Stimulated activated CD4-positive, alpha-beta T cell treated with anti-CD3 and anti-CD28 coated beads, Interleukin-1b, Interleukin-23, amount 100 ng/mL, for 1 hour (primary cell): ENCODE measurements at places on chromosomes 1 and 21.

DNA sequence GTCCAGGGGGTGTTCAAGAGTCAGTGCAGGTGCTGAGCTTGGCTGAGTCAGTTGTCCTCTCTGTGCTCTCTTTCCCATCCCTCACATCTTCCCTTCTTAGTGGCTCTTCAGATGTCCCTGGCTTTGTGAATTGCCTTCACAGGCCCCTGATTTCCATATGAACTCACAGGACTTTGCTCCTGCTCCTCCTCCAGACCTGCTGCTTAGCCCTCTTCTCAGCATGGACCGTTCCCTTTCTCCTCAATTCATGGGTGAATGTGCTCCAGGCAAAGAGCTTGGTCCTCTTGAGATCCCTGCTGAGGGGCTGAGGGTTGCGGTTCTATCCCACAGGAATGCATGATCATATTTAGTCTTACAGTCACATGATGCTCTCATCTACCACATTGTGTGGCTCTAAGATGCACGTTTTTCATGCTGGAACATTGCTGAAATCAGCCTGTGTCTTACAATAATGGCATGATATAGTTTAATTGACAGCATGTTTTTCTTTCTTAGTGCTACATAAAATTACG, 30.5 kb downstream of the CACNA1E start:
- DNase-seq: no peak

- no peak for DNase-seq
Observed at GRCh38 chr1:210293171-210293607, 35.5 kb upstream of the HHAT start.

- no peak for DNase-seq
Observed at GRCh38 chr1:161235957-161236775, 1.8 kb downstream of the NR1I3 start.

DNA sequence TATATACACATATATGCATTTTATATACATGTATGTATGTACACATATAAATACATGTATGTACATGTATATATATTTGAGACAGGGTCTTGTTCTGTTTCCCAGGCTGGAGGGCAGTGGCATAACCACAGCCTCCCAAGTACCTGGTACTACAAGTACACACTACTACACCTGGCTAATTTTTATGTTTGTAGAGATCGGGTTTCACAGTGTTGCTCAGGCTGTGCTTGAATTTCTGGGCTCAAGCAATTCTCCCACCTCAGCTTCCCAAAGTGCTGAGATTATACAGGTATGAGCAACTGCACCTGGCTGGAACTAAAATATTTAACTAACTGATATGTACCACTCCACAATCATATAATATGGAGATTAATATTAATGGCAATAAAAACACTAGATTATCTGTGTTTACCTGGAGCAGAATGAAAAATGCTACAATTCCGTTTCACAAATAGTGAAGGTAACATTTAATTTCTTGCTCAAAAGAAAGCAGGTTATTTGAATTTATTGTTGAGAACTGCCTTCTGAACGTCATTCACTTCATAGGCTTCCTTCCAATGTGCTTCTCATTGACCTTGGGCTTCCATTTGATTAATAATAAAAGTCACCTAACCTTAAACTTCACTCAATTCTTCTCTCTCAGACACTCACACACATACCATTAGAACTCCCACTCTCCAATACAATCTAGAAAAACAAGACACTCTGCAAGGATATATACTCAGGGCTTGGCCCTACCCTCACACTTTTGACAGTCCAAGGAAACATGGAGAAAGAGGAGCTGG, 57.0 kb downstream of the PTGER3 start:
- DNase-seq: no peak

GRCh38 chr1:23521588-23521987, 9.4 kb downstream of the E2F2 start:
- DNase-seq: no peak

GRCh38 chr1:26961826-26962225, 1.6 kb upstream of the KDF1 start:
- no peak for DNase-seq

DNA sequence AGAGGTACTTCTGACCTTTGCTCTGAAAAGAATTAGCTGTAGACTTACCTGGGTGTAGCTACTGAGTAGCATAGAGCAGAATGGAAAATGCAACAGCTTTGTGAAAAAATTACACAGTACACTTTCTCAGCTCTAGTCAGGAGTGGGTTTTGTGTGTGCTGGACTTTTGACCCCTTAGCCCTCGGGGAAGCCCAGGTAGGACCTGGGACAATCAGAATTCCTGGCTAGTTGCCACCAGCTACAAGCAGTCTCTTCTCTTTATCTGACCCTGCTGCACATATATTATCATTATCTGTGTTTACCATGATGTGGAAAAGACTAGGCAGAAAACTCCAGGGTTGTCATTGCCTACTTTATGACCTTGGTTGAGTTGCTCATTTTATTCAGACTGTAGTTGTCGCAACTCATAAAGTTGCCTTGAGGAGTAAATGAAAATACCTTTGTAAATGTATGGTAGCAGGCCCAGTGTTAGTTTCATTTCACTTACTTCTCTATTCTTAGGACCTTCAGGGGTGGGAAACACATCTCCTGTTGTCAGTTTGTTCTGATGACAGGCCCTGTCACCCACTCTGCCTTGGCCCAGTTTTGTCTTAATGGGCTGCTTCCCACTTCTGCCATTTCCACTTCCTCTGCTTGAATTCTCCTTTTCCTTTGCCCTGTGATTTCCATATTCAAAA, 5.4 kb downstream of the NEK7 start:
- DNase-seq: no peak

- DNase-seq: no peak
Observed at GRCh38 chr1:37476460-37477197, 2.2 kb downstream of the ZC3H12A start.
